ENCODE measurements at places on chromosomes 2 and 18. TPM values are rescaled to one million over a fixed set of nuclear protein-coding genes. Genes with fewer than 3 reads are reported as not detected.

The PMS1 gene
- total RNA-seq, result 10.8 TPM

The STARD6 gene
- not detected for total RNA-seq

The TTN gene
- total RNA-seq, result 0.41 TPM

The NYAP2 gene
- total RNA-seq, result not detected

The STAT1 gene
- 77.7 TPM for total RNA-seq

The KCNIP3 gene
- 2.2 TPM for total RNA-seq

The LONRF2 gene
- 0.19 TPM for total RNA-seq

The TUBA4B gene
- total RNA-seq, result not detected

All from glomerular endothelial cell (primary cell).